Hematopoietic multipotent progenitor cell treated with erythropoietin and hydrocortisone succinate and interleukin-3 and kit ligand, for 17 days (in vitro differentiated cells): ENCODE measurements at places on chromosomes 5 and 9.

DNA sequence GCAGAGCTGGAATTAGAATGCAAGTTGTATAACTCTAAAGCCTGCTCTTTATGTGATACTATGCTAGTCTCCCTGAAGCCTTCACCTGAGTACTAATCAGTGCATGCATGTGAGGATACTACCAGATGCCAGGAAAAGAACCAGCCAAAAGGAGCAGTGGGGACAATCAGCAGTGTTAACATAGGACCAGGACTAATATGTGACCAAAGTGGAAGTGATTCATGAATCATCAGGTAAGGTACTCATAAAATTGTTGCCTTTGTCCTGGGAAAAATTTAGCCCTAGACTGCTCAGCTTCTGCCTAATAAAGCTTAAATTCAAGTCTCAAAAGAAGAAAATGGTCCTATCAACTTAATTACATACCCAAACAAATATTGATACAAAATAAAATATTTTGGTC, 13.4 kb upstream of the TSLP start:
- DNase-seq = no peak

- DNase-seq = no peak
Measured at GRCh38 chr5:25006734-25007133, 362.0 kb upstream of the CDH10 start.

- DNase-seq = no peak
Measured at GRCh38 chr5:33105521-33105941, 335.2 kb upstream of the TARS1 start.

- no peak for DNase-seq
Measured at GRCh38 chr9:113949571-113950078, 73.5 kb downstream of the ZNF618 start.

DNA sequence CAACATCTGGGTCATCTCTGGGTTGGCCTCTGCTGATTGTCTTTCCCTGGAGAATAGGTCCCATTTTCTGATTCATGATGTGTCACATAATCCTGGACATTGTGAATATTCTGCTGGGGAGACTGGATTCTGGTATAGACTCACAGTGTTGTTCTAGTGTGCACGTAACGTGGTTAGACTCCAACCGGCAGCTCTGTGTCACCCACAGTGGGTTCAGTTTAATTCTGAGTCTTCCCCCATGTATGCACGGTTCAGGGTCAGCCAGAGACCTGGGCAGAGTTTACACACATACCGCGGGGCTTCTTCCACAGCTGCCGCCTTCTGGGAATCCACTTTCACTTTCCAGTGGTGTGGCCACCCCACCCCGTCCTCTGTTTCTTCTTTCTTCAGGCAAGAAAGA, 38.0 kb upstream of the LRRC14B start:
- DNase-seq = no peak

GRCh38 chr9:19373527-19373926, 6.5 kb downstream of the RPS6 start:
- no peak for DNase-seq
